Right renal pelvis (tissue), 4 donors: ENCODE measurements at places on chromosomes 11 and 22. TPM values are rescaled to one million over a fixed set of nuclear protein-coding genes. Genes with fewer than 3 reads are reported as not detected.

The RCE1 gene
- 24.5 TPM for polyA plus RNA-seq

DNA sequence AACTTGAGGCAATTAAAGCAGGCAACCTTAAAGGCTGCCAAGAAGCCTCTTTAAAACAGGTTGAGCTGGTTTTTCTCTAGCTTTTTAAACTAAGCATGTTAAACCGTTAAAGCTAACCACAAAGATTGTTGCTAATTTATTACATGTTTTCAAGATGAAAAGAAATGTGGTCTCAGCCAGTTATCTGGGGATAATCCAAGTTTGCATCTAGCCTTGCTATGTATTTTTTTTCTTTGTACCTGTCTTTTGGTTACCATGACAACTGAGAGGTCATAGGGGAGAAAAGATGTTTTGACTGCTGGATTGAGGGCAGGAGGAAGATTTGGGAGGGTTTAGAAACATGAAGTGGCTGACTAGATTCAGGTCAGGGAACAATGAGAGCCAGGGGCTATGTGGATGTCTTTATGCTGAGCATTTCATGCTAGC is 19.2 kb upstream of the PGM2L1 start:
- DNase-seq = no peak

- DNase-seq = no peak
Observed at GRCh38 chr11:70916351-70916750, 336.0 kb downstream of the SHANK2 start.

- DNase-seq = no peak
Observed at GRCh38 chr22:35313311-35314121, 13.8 kb downstream of the TOM1 start.

DNA sequence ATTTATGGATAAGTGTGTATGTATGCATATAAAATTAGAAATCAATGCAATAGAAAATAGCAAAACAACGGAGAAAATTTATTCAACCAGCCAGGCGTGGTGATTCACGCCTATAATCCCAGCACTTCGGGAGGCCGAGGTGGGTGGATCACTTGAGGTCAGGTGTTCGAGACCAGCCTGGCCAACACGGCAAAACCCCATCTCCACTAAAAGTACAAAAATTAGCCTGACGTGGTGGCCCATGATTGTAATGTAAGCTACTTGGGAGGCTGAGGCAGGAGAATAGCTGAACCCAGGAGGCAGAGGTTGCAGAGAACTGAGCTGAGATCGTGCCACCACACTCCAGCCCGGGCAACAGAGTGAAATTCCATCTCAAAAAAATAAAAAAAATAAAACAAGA is 5.5 kb downstream of the KRTAP5-6 start:
- DNase-seq = no peak
